Neural crest cell (in vitro differentiated cells): ENCODE measurements at places on chromosomes 13 and 19. TPM values are rescaled to one million over a fixed set of nuclear protein-coding genes. Genes with fewer than 3 reads are reported as not detected.

Gene CFAP97D2
- not detected in 2 replicates for total RNA-seq

- no peak overlapping the region for H3K27ac ChIP-seq
- H3K4me1 ChIP-seq = no peaks in the 10 kb centered on the region
- no peaks in the 10 kb centered on the region for H3K36me3 ChIP-seq
- H3K27me3 ChIP-seq = no peaks in the 10 kb centered on the region
- no peak overlapping the region for H3K4me3 ChIP-seq
Measured at GRCh38 chr13:25561812-25562211, 190.0 kb downstream of the ATP8A2 start.

GRCh38 chr19:45499196-45500180 lies 1.2 kb downstream of the PPM1N start:
- no peaks in the 10 kb centered on the region for H3K36me3 ChIP-seq
- peaks cover 76% of the 10 kb centered on the region for H3K27me3 ChIP-seq
- H3K4me1 ChIP-seq = peaks cover 31% of the 10 kb centered on the region
- DNase-seq = peak; percentile 23
- H3K27ac ChIP-seq = no peak overlapping the region
- H3K4me3 ChIP-seq = peak overlapping the region; percentile 50

DNA sequence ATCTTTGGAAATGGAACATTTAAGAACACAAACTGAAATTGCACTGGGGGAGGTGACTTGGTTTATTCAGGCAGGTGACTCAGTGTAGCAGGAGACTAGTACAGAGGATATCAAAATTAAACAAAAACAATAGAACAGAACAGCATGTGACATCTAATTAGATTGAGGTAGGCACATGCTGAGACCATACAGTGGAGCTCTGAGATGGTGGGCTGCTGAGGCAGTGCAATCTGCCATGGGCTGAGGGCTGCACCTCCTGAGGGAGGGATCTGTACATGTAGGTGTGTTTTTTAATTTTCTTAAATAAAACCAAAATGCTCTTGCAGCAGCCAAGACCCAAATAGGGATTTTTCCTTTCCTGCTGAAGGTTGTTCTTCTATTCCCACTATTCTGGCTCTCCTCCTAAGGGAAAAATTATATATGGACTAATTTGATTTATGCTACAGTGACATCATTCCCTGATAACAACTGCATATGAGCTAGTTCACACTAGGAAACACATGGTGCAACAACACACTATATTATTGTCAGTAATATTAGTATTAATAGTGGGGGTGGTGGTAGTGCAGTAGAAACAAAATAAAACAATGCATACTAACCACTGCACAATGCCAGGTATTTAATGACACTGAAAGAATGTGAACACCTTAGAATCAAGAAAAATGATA lies 48.0 kb downstream of the LNX2 start:
- peaks cover 13% of the 10 kb centered on the region for H3K36me3 ChIP-seq
- no peak overlapping the region for H3K4me3 ChIP-seq
- no peaks in the 10 kb centered on the region for H3K27me3 ChIP-seq

DNA sequence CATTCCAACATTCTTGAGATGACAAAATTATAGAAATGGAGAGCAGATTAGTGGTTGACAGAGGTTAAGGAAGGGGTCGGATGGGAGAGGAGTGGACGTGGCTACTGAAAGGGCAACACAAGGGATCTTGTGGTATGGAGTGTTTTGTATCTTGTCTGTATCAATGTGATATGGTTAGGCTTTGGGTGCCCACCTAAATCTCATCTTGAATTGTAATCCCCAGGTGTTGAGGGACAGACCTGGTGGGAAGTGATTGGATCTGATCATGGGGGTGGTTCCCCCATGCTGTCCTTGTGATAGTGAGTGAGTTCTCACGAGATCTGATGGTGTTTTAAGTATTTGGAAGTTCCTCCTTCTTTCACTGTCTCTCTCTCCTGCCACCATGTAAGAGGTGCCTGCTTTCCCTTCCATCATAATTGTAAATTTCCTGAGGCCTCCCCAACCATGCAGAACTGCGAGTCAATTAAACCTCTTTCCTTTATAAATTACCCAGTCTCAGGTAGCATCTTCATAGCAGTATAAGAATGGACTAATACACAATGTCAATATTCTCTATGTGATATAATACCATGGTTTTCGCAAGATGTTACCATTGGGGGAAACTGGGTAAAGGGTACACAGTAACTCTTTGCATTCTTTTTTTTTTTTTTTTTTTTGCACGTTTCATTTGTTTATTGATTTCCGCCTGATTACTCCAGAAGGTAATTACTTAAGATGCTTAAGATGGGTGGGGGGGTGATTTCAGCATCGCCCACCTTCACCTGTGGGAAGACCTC lies 4.9 kb upstream of the IFNL4 start:
- no peak for DNase-seq
- H3K36me3 ChIP-seq = no peaks in the 10 kb centered on the region
- H3K27ac ChIP-seq = no peak overlapping the region
- H3K27me3 ChIP-seq = peaks cover 74% of the 10 kb centered on the region
